Iris pigment epithelial cell (primary cell): ENCODE measurements at places on chromosomes 4 and X.

- no peak for DNase-seq
These were observed 1066.0 kb downstream of the GLUD2 start for GRCh38 chrX:122113376-122113775.

DNA sequence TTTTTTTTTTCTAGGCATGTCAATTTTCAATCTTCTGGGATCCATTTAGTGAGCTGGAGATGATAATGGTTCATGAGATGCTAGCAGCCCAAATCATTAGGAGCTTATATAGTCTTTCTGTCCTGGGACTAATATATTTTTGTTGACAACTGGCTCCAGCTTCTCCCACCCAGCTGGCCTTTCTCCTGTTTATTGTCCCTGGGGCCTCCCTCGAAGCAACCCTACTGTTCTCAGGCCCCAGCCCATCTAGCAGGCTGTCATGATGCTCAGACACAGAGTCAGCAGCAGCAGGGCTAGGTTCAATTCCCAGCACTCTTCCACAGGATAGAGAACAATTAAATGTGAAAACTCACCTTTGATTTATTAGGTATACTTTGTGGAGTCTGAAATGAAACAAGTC lies 127.6 kb upstream of the MID1 start:
- no peak for DNase-seq

- DNase-seq, result no peak
These were observed 1.4 kb downstream of the ZFX start for GRCh38 chrX:24150898-24151297.

GRCh38 chrX:9390693-9391368 lies 74.0 kb upstream of the TBL1X start:
- no peak for DNase-seq

- no peak for DNase-seq
These were observed 86.8 kb downstream of the FAM53A start for GRCh38 chr4:1597021-1597931.

DNA sequence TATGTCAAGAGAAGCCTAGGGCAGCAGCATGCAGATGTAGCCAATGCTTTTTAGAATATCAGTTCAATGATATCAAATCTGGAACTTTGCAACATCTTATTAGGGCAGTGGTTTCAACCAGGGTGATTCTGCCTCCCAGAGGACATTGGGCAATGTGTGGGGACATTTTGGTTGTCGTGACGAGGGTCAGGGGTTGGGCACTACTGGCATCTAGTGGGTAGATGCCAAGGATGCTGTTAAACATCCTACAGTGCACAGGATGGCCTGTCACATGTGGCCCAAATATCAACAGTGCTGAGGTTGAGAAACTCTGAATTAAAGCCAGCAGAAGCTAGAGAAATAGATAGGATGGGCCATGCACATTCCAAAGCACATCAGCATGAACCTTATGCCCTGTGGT lies 152.3 kb downstream of the AMELX start:
- no peak for DNase-seq

DNA sequence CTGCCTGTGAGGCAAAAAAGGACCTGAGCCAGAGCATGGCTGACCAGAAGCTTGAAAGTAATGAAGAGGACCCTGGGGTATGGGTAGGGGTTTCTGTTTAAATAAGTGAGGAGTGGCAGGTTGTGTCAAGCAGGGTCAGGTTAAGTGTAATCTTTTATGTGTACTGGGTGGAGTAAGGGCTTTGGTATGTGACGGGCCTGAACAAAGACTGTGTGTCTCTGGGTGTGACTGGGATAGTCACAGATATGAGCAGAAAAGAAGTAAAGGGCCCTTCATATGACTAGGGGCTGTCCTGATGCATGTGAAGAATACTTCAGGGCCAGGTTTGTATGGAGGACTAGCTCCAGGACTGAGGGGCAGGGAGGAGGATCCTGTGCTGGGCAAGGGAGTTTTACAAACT lies 82.4 kb downstream of the ITIH6 start:
- no peak for DNase-seq

- no peak for DNase-seq
These were observed 293.5 kb downstream of the OPHN1 start for GRCh38 chrX:68139791-68140190.

DNA sequence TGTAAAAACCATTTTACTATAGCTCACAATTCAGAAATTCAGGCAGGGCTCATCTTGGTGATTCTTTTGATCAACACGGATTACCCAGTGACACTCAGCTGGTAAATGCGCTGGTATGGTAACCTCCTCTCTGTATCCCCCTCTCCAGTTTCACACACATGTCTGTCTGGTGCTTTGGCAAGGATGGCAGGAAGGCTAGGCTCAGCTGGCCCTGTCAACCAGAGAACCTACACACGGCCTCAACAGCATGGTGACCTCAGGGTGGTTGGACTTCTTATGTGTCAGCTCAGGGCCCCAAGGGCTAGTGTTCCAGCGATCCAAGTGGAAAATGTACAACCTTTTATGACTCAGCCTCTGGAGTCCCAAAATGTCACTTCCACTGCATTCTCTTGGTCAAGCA lies 55.7 kb upstream of the EOLA2 start:
- no peak for DNase-seq

DNA sequence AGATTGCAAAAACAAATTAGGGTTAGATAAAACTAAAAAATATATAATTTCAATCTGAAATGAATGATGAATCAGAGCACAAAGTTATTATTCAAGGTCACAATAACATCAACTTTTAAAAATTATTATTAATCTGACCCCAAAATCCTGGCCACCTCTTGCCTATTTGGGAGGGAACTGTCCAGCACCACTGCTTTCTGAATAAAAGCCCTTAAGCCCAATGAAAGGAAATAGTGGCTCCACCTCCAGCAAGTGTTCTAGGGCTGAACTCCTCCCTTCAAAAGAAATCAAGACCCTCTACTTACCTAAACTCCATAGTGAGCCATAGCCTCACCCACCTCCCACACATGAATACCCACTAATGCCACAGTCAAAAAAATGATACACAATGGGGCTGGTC lies 208.2 kb downstream of the PARM1 start:
- no peak for DNase-seq
